ENCODE measurements at places on chromosomes 16 and 17.

GRCh38 chr17:41413353-41413957 lies 10.9 kb downstream of the KRT37 start:
- DNase-seq = no peak

- DNase-seq = no peak
Observed at GRCh38 chr17:47072886-47073285, 93.8 kb upstream of the RPRML start.

DNA sequence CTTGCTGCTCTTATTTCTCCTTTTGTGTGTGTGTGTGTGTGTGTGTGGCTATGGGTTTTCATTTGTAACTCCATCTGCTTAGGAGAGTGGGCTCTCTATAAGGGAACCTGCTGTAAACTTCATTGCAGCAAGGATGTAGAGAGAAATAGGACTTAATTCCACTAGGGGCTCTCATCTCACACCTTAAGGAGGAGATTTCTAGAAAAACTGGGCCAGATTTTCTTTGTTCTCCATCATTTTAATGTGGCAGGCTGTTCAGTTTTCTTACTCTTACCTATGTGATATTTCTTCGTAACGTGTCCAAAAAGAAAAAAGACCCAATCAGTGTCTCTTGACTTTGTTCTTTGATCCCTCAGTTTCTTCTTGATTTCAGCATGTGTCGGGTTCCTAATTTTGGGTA lies 4.5 kb upstream of the CASC3 start:
- no peak for DNase-seq

DNA sequence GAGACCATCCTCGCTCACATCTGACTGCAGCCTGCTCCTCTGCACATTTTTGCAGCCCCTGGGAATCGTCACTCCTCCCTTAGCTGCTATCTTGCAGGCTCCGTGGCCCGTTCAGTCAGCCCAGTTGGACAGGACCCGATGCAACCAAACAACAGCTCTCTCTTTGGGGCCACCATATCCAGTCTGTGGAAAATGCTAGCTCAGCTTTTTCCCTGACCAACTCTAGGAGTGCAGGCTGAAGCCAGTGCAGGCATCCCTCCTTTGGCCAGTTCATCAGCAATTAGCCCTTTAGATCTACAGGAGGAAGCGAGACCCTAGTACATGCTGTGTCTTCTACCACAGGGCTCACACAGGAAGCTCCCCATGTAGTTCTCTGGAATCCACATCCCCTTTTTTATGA lies 182.1 kb downstream of the HS3ST3A1 start:
- DNase-seq = no peak

DNA sequence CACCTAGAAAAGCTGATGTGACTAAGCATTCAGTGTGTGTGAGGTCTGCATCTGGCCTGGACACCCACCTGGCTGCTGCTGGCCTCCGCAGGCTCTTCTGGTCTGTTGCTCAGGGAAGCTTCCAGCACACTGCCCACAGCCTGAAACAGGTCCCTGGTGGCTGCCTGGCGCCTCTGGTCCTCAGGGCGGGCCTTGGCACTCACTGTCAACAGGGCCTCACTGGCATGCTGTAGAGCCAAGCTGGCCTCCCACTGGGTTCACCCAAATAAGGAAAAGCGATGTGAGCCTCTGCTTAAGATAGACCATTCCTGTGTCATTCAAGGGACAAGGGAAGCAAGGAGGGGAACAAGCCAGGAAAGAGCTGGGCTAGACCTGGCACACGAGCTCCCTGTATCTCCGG lies 70.6 kb upstream of the BCO1 start:
- no peak for DNase-seq

All from AG09319 (cell line).